ENCODE measurements at places on chromosomes 16 and 17. TPM values are rescaled to one million over a fixed set of nuclear protein-coding genes. Genes with fewer than 3 reads are reported as not detected.

DNA sequence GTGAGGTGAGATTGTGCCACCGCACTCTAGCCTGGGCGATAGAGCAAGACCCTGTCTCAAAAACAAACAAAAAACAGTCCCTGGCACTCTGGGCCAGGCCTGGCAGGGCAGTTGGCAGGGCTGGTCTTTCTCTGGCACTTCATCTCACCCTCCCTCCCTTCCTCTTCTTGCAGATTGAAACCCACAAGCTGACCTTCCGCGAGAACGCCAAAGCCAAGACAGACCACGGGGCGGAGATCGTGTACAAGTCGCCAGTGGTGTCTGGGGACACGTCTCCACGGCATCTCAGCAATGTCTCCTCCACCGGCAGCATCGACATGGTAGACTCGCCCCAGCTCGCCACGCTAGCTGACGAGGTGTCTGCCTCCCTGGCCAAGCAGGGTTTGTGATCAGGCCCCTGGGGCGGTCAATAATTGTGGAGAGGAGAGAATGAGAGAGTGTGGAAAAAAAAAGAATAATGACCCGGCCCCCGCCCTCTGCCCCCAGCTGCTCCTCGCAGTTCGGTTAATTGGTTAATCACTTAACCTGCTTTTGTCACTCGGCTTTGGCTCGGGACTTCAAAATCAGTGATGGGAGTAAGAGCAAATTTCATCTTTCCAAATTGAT is 24.8 kb downstream of the STH start:
- no peak for DNase-seq

DNA sequence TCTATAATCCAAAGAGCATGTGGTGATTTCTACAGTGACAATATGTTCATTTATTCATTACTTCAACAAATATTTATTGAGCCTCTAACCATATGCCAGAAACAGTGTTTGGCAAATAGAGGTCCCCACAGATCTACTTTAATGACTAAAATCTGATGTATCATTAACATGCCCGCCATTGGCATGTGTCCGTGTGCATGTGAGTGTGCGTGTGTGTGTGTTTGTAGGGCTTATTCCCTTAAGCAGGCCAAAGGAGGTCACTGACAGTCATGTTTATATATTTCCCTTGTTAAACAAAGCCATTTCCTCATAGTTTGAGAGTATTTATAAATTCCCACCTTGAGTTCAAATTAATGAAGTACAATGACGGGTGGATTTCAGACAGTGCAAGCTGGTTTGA is 174.4 kb upstream of the IRX6 start:
- no peak for DNase-seq

DNA sequence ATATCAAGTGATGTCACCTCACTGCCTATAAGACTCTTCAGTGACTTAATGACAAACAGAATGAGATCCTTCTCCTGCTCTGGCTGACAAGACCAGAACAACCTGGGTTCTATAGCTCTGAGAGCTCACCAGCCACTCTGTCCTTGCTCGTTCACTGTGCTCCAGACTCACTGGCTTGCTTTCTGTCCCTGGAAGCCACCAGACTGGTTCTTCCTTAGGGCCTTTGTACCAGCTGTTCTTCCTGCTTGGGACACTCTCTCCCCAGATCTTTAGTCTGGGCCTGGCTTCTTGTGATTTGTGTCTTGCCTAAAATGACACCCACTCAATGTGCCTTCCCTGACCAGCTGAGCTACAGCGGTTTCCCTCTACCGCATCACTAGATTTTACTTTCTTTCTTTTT is 76.1 kb downstream of the FTO start:
- DNase-seq: no peak

DNA sequence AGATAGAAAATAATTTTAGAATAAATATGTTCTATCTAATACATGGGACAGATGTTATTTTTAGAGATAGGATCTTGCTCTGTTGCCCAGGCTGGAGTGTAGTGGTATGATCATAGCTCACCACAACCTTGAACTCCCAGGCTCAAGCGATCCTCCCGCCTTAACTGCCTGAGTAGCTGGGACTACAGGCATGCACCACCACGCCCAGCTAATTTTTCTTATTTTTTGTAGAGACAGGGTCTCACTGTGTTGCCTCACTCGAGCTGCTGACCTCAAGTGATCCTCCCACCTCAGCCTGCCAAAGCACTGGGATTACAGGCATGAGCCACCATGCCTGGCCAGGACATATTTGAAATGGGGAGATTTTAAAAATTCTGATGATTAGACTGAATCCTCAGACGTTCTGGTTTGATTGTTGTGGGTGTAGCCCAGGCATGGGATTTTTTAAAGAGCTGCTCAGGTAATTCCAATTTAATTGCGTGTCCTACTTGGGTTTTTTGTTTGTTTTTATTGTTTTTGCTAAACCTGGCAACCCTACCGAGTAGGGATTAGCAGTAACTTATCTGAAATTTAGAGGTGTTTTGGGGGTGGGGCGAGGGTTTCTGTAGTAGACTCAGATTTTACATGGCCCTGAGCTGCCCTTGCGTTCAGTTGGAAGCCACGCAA is 142.9 kb downstream of the RAB11FIP4 start:
- no peak for DNase-seq

DNA sequence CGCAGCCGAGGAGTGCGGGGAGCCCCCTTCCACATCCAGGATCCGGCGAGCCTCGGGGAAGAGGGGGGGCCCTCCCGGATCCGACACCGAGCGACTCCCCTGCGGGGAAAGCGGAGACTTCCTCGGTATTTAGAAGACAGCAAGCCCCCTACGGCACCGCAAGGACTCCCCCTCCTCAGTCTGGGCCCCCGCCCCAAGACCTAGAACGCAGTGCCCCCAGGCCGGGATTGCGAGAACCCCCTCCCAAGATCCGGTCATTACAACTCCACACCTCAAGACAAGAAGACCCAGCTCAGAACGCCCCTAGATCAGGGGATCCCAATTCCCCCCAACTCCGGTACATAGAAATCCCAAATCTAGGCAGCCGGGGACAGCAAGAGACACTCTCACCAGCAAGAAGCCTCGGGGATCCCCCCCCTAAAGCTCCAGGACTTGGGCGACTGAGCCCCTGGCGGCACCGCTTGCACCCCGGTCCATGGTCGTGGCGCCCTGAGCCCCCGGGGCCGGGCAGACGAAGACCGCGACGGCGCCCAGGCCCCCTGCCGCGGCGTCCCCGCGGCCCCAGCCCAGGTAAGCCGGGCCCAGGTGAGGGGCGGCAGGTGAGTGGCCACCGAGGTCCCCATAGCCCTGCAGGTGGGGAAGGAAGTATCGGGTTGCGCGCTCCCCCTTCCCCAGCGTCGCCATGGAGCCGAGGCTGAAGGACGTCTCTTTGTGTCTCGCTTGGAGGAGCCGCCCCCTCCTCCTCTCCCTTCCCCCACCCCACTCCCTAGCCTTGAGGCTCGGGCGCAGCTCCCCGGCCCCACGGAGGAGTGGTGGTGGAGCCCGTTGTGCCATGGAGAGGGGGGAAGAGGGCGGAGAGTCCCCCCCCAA is 641 bp downstream of the SBK1 start:
- DNase-seq: no peak

DNA sequence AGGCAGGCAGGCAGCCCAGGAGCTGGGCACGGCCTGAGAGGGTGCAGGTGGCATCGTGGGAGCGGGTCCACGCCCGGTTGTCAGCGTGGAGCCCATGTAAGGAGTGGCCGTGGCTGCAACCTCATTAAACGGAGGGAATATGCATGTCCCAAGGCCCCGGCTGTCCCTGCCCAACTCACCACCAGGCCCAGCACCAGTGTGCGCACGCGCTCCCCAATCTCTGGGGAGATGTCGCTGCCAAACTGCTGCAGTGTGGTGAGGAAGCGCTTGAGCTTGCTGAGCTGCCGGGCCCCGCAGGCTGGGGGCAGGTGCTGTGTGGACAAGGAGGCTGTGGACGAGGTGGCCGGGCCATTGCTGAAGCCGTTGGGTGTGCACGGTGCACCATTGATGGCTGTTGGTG is 25.6 kb upstream of the PABPN1L start:
- DNase-seq: no peak

- DNase-seq: no peak
Measured at GRCh38 chr17:40697297-40697696, 6.3 kb downstream of the KRT24 start.

DNA sequence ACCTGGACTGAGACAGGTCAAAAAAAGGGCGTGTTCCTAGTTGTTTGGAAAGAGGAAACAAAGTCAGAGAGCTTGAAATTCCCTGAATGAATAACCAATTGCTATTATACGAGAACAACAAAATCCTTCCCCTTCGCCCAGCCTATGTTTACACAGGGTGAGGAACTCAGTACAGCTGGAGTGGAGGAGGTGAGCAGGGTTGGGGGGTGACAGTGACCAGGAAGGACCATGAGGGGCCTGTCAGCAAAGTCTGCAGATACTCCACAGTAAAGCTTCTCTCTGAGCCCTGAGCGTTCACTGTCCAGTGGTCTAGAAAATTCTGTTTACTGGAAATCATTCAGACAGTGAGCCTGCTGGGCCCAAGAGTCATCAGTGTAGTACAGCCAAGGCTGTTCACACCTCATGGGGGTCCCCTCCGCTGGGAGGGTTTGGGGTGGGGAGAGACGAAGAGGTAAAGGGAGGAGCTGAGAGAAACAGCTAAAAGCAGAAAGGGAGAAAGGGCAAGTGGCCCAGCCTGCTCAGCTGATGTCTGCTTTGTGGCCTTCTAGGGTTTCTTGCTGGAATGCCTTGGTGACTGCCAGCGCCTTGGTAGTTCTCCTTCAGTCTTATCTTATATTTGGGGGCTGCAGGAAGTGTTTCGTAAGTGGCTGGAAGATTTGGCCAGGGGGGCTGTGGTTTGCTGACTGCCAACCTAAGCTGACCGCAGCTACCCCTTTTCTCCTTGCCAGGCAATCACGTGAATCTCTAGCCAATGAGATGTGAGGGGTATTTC is 5.7 kb downstream of the DUSP3 start:
- no peak for DNase-seq

GRCh38 chr16:28879841-28880588 is 1.7 kb downstream of the ATP2A1 start:
- no peak for DNase-seq

DNA sequence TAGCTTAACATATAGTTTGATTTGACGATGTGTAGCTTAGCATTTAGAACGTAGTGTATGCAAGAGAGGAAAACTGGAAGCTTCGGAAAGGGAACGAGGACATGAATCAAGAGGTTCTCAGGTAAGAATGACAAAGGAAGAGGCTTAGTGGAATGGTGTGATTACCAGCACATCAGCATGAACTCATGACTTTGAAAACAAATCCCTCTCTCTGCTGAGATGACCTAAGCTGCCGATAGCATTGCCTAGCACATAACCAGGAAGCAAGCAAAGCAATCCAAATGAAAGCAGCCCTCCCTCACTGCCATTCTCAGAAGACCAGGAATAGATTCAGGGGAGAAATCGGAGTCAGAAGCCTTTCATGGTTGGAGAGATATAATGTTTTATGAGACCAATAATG is 51.3 kb upstream of the CCL1 start:
- DNase-seq: no peak

- DNase-seq: no peak
Measured at GRCh38 chr17:77036136-77036840, 104.5 kb upstream of the SEC14L1 start.

DNA sequence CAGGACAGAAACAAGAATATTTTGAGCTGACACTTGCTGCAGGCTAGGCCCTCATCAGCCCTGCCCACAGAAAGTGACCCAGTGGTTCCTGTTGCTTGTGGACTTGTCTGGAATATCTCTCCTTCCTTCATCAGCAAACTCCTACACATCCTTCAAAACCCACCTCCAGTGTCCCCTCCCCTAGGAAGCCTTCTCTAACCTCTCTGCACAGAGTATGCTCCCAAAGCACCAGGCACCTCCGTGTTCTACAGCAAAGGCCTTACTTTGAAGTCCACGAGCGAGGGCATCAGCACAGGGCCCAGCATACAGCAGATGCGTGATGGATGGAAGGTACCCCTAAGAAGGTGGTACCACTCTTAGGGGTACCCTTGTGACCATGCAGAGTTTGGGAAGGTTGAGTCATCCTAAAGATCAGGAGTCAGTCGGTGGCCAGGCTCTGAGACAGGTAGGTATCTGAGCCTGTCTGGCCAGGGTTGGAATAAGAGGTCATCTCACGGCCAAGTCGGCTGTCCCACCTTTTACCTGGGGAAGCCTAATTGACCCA is 2.0 kb downstream of the CCDC102A start:
- DNase-seq: peak; percentile 88

DNA sequence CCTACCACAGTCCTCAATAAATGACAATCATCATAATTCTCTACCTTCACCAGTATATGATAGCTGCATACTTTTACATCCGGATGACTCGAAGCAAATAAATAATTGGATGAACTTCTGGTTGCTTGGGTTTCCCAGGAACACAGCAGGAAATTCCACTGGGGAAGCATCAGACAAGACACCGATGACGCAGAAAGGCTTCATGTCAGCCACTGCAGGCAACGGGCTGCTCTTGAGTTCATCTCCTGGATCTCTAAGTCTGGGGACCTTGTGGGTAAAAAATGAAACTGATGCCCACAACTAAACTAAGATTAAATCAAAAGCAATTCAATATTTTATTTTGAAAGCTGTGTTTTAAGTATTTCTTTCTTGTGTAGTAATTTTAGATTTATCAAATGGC is 472.1 kb upstream of the C16orf82 start:
- no peak for DNase-seq

DNA sequence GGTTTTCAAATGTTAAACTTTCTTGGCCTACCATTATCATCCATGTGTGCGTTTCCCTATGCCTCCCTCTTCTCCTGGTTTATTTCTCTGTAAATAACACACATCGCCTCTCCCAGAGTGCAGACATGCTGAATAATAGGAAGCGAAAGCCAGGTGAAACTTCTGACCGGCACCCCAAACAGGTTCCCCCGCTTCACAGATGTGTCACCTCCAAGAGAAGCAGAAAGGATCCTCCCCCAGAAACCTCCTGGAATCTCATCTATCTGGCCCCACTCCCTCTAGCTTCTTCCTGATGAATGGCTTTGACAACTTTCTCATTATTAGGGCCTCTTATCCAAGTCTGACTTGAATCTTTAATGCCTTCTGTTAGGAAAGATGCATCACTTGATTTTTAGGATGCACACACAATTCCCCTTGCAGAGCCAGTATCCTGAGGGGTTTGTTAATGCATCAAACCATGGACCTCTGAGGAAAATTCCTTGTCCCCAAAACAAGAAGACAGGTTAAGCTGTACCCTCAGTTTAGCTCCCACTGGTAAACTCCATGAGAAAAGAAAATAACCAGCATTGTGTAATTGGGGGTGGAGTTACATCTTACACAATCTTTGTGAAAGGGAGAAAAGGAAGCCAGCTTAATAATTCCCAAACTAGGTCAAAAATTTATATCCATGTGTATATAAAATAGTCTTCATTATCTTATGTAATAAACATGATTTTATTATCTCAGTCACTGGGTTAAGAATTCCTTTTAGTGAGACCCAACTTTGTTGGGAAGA is 20.1 kb upstream of the HYDIN start:
- no peak for DNase-seq

GRCh38 chr16:27634779-27635178 is 84.8 kb downstream of the KATNIP start:
- DNase-seq: no peak

Gene COX4I1
- 430 TPM for total RNA-seq

Gene CD79B
- total RNA-seq: 3.9 TPM

Gene TPSD1
- 7.1 TPM for total RNA-seq

Gene ABI3
- 11.0 TPM for total RNA-seq

Gene KRTAP16-1
- not detected for total RNA-seq

Gene MON1B
- total RNA-seq: 28.2 TPM

Gene MGAT5B
- total RNA-seq: 0.49 TPM

Gene ARHGDIG
- not detected for total RNA-seq

All from vagina (tissue), 2 donors.